ENCODE measurements at places on chromosomes 13 and 19.
A peak's percentile ranks its signal among the peaks of the same experiment; 100 is the strongest.

DNA sequence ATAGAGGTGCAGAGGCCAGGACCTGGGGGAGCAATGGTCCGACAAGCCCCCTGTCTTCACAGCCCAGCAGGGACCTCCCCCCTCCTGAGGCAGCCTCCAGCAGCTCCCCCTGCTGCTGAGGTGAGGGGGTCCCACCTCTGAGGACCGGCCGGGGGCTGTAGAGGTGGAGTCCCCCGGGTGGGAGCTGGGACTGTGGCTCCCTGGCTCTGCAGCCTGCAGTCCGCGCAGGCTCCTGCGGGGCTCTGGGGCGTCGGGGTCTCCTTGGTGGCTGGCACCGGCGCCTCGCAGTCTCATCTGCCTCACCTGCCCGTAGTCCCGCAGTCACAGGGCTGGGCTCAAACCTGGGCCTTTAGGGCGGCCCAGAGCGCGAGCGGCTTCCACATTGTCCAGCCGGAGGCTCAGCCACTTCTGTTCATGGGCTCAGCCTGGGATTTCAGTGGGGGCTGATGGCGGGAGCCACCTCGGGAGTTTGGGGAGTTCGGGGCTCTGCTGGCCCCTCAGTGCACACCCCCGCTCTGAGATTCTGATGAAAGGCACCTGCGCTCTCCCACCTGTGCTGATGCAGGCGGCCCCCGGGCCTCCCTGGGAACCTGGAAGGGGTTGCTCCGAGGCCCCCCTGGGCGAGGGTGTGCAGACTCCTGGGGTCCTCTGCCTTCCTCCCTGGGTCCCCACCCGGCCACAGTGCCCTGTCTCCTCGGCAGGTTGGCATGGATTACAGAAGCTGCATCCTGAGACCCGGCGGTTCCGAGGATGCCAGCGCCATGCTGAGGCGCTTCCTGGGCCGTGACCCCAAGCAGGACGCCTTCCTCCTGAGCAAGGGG lies 7.0 kb upstream of the ZNF554 start:
- no peak for DNase-seq
- H3K27ac ChIP-seq, result no peak overlapping the region
- peaks cover 64% of the 10 kb centered on the region for H3K36me3 ChIP-seq
- no peaks in the 10 kb centered on the region for H3K4me1 ChIP-seq
- no peaks in the 10 kb centered on the region for H3K27me3 ChIP-seq

- H3K27ac ChIP-seq, result peak overlapping the region; percentile 88
- H3K36me3 ChIP-seq, result peaks cover 22% of the 10 kb centered on the region
- no peaks in the 10 kb centered on the region for H3K27me3 ChIP-seq
These were observed 767 bp upstream of the GPR18 start for GRCh38 chr13:99258946-99259345.

GRCh38 chr13:105587786-105588185 lies 947.7 kb downstream of the EFNB2 start:
- no peak overlapping the region for H3K4me3 ChIP-seq
- no peak for DNase-seq
- H3K36me3 ChIP-seq, result no peaks in the 10 kb centered on the region
- H3K27ac ChIP-seq, result no peak overlapping the region
- no peaks in the 10 kb centered on the region for H3K27me3 ChIP-seq
- H3K4me1 ChIP-seq, result no peaks in the 10 kb centered on the region

DNA sequence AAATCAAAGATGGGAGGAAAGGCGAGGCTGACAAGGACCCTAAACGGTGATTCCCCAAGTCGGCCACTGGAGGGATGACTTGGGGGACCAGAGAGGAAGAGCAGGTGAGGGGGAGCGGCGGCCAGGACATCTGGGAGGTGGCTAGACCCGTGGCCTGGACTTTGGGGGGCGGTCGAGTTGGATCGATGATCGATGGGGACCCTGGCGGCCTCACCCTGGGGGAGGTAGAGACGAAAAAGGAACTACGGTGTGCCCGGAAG lies 7.7 kb upstream of the CIRBP start:
- DNase-seq, result no peak
- peak overlapping the region; percentile 72 for H3K4me3 ChIP-seq

DNA sequence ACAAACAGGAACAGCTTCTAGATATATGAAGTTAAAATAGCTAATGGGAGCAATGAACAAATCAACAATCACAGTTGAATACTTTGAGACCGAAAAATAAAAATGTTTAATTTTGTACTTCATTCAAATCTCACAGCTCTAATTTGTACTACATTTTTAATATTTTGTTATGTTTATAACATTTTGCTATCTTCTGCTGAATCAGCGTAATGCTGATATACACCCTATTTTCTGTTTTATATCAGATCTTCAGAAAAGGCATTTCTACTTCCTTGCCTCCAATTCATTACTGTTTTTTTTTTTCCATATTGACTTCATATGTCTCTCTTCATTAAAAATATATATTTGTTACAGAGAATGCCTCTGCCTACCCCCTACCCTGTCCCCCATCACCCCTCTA lies 27.9 kb upstream of the GPR183 start:
- H3K27me3 ChIP-seq, result no peaks in the 10 kb centered on the region
- H3K27ac ChIP-seq, result no peak overlapping the region
- no peak for DNase-seq
- H3K4me1 ChIP-seq, result peaks cover 13% of the 10 kb centered on the region
- no peak overlapping the region for H3K4me3 ChIP-seq
- H3K36me3 ChIP-seq, result peaks cover 12% of the 10 kb centered on the region

- no peaks in the 10 kb centered on the region for H3K36me3 ChIP-seq
- DNase-seq, result no peak
- H3K27ac ChIP-seq, result no peak overlapping the region
- H3K4me3 ChIP-seq, result no peak overlapping the region
These were observed 35.6 kb downstream of the CYP2F1 start for GRCh38 chr19:41149831-41150230.

DNA sequence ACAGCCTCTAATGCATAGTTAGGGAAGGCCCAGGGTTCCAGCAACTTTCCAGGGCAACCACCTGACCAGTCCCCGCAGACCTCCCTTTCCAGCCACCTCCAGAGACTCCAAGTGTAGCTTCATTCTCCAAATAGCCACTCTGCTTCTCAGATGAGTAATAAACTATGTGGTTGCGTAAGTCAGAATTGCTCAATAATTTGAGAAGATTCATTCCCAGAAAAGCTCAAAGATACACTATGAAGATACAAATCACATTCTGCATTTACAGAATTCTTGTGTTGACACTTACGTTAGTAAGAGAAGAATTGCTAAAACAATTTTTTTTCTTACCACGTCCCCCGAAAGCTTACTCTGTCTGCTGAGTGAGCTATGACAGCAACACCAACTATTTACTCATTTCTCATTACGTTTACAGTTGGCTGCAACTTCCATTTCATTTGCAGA lies 8.2 kb upstream of the LATS2 start:
- no peaks in the 10 kb centered on the region for H3K36me3 ChIP-seq
- H3K27me3 ChIP-seq, result no peaks in the 10 kb centered on the region
- H3K27ac ChIP-seq, result no peak overlapping the region
- H3K4me3 ChIP-seq, result no peak overlapping the region
- no peaks in the 10 kb centered on the region for H3K4me1 ChIP-seq
- DNase-seq, result no peak

Measured in thymus (tissue), 14 donors.